ENCODE measurements at places on chromosomes 6 and 20.

- DNase-seq, result peak; percentile 17
Measured at GRCh38 chr6:89999154-89999553, 104.9 kb downstream of the GJA10 start.

- no peak for DNase-seq
Measured at GRCh38 chr6:17125407-17125806, 23.6 kb downstream of the STMND1 start.

GRCh38 chr20:38250609-38251008 lies 9.9 kb downstream of the KIAA1755 start:
- no peak for DNase-seq

DNA sequence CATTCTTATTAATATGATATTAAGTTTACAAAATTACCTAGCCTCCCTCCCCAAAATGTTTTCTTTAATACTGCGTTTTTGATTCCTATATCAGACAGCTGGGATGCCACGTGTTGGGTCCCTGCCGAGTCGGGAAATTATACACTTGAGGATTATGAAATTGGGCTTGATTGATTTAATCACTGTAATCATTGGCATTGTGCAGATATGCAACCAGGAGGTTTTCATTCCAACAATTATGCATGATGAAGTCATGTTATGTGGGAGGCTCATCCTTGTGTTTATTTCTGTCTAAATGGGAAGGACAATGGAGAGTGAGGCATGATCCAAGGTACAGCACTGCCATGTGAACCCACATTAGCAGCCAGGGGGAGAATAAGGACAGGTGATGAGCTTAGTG lies 30.6 kb upstream of the RIPOR2 start:
- DNase-seq, result no peak

GRCh38 chr20:1648101-1648500 lies 9.5 kb downstream of the SIRPG start:
- no peak for DNase-seq

DNA sequence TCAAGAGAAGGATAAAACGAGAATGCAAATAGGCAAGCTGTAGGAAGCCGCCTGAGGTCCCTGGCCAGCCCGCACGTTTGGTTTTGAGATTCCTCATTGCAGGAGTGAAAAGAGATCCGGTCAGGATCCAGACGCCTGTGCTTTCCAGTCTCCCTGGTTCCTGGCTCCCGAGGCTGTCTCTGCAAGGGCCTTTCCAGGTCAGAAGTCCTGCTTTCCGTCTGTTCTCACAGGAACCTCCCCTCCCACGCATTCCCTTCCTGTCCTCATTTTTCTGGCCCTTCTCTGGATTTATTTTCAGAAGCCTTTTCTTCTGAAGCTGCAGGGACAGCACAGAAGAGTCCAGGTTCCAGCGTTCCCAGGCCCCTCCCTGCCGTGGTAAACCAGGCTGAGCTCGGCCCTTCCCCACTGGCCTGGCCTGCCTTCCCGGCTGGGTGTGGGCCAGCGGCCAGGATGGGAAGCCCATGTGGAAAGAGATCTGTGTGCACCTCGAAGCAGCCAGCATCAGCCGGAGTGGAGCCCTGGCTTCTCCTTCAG lies 54.0 kb downstream of the TMEM242 start:
- peak; percentile 95 for DNase-seq

- DNase-seq, result no peak
Measured at GRCh38 chr6:48568856-48569255, 457.9 kb upstream of the PTCHD4 start.

DNA sequence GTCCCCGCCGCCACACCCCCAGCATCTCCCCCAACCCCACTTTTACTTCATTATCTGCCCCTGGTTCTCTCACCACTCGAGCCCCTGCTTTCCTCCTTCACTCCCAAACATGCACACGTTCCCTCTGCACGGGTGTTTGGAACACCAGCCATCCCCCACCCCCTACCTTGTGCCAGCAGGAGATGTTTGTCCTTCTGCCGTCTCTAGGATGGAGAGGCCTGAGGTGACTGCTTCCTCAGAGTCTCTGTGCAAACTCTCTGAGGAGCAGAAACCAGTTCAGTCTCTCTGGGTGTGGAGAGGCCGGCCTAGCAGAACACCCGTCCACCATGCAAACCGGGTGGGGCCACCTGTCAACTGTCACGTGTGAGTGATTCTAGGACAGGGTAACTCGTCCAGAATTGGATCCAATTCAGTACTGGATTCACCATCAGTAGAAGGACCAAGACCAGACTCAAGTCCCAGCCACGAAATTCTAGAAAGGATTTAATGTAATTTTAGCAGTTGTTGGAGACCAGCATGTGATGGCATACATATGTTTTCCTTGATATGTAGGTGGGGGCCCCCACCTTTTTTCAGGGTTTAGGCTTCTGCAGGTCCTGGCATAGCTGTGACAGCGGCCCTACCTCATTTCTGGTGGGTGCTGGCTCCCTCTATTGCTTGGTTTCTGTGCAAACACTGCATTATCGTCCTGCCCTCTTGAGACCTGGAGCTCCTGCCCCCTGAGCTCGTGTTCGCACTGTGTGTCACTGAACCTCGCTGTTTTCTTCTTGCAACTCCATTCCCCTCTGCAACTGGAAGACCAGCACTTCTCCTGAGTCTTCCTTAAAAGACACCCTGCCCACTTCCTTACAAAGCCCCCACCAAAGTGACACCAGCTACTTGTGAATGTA lies at the start of gene RAET1E:
Gene RAET1E, minus strand, starts transcription at position 259 of the 890 bp plus-strand sequence. CDS start 7,212 bp downstream, outside the sequence.
- DNase-seq, result no peak

GRCh38 chr6:44423306-44423705 lies 35.8 kb downstream of the CDC5L start:
- no peak for DNase-seq

- peak; percentile 41 for DNase-seq
Measured at GRCh38 chr6:37399131-37399530, 33.9 kb upstream of the CMTR1 start.

DNA sequence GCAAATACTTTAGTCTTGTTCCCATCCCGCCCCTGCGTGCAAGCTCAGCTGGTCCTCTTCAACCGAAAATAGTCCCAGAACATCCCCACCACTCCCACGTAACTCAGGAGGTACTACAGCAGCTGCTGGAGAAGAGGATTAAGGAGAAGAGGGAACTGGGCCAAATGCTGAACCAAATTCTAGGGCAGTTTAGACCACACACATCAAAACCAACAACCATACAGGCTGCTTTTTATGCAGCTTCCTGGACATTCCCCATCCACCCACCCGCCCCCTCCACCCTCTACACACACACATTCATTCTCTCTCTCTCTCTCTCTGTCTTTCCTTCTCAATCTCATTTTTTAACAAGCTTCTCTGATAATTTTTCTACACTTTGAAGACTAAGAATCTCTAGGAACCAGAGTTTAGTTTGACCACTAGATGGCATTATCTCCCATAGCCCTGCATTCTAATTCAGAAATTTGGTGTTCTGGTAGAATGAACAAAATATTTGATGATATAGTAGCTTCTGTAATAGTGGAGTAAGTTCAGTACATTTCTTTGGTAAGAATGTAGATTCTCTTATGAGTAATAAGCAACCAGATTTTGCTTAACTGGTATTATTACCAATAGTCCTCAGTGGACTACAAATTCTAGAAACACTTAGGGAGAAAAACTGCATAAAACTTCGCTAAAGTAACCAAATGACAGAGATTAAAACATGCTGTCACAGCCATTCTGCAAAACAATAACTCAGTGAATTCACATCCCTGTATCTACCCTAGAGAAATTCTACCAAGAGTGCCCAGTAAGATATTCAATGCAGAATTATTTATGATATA lies 52.1 kb upstream of the BEND6 start:
- peak; percentile 34 for DNase-seq

DNA sequence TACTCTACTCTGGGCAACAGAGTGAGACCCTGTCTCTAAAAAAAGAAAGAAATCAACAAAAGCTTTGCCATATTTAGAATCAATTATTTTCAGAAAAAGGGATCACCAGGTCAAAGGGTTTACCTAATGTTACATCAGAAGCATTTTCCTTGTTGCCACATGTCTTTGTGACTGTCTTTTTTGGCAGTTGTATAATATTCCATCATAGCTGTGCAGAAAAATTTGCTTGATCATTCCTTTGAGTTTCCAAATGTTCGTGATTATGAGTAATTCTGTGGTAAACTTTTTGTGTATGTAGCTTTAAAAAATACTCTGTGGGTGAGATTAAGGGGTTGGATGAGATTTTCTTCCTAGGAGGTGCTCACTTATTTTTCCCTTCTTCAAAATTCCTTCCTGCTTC lies 26.4 kb downstream of the PNPLA1 start:
- no peak for DNase-seq

GRCh38 chr6:107244742-107245480 lies 129.6 kb upstream of the BEND3 start:
- DNase-seq, result no peak

DNA sequence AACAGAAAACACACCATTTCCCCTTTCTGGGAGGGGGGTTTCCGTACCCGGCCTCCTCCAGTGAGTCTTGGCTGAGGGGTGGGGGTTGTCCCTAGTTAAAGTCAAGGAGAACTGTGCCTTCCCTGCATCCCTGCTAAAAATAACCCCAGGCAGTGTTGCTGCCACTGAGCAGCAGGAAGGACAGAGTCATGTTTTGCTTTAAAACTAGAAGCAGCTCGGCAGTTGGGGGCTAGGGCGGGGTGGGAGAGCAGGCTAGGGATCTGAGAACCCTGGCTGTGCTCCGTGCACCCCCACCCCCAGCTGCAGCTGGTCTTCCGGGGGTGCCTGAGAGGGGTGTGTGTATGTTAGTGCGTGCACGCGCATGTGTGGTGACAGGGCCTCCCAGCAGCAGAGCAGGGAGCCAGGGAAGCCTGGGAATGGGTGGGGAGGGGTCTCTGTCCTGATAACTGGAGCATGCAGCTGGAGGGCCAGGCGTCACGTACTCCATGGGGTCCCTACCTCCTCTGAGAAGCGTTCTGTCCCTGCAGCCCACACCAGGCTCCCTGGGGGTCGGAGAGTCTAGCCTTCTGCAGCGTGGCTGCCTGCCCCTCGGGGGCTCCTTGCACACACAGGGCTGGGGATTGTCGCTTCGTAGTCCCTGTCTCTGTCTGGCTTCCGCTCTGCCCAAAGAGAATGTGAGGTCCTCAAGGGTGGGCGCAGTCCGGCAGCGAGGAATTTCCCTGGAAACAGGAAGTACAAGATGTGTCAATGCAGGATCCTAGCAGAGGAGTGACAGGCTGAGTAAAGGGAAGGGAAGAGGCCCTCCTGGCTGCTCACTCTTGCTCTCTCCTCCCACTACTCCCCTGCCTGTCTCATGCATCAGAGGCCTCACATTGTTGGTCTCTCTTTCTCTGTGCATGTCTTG lies 16.8 kb upstream of the ARMC12 start:
- peak; percentile 56 for DNase-seq

DNA sequence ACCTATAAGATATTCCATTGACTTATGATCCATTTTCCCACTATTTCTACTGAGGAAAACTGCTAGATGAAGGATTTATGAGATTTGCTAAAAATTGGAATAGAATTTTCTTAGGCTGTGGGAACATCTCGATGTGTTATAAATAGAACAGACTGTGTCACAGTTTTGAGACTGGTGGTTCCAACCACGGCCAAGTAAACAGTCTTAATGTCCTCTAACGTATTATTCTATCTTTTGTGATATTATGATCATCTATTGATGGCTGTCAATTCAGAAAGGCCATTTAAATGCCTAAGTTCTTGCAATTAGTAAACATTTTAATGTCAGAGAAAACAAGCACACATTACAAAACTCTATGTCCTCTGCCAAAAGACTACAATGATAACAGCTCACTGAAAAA lies 71.5 kb upstream of the PLN start:
- no peak for DNase-seq

DNA sequence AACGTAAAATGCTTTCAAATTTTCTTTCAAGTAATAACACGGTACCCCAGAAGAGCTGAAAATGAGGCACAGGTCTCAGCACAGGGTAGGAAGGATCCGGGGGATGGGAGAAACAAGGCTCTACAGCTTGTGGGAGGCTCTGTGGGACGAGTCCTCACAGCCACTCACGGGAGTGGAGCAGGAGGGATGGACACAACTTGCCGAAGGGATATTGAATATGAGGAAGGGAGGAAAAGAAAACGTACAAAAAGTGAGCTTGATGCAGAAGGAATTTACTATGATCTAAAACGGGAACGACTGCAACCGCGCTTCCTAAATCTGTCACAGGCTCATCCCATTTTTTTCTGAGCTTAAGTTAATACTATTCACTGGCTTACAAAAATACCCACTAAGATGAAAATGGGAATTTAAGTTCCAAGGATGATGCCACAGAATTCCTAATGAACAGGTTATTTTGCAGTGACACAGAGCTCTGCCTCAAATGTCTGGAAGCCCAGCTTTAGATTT lies 72.9 kb downstream of the FYN start:
- no peak for DNase-seq

DNA sequence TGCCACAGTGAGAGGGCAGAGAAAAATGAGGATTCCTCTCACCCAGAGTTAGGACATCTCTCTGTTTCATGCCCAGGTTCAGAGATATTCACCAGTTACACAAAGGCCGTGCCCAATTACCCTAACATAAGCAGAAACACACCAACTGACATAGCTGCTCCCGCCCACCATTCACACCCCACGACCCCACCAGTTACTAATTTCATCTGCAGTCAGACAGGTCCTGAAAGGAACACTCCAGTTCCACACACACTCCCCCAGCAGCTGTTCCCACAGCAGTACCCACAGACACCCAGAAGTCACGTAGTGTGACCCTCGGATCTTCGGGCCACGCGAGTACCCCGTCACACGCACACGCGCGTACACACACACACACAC lies 532 bp downstream of the TMEM74B start:
- DNase-seq, result no peak

DNA sequence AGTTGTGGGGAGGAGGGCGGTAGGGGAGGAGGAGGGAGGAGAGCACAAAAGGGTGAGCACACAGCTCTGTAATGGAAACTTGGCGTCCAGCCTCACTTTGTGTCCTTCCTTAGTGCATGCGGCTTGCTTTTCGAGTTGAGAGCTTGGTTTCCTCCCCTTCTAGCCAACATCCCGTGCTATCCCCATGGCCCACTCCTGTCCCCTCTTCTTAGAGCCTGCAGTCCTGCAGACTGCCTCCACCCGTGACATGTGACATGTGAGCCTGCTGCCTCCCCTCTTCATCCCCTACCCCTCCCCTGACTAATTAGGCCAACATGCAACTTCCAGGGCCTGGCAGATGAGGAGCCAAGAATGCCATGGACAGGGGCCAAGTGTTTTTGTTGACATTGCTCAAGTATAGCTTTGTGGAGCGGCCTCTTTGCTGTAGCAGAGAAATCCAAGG lies 63.2 kb downstream of the SLC24A3 start:
- DNase-seq, result peak; percentile 62

GRCh38 chr20:20096421-20096820 lies 44.1 kb downstream of the CFAP61 start:
- DNase-seq, result no peak

GRCh38 chr6:43946641-43947363 lies 176.8 kb downstream of the VEGFA start:
- DNase-seq, result no peak

GRCh38 chr6:116166369-116166768 lies 40.4 kb upstream of the COL10A1 start:
- no peak for DNase-seq

All from cardiac muscle cell (in vitro differentiated cells and primary cell).